Fibroblast of skin of scalp (primary cell): ENCODE measurements at places on chromosomes 16 and 17.

GRCh38 chr17:4540224-4540651 is 14.9 kb downstream of the MYBBP1A start:
- DNase-seq: no peak

DNA sequence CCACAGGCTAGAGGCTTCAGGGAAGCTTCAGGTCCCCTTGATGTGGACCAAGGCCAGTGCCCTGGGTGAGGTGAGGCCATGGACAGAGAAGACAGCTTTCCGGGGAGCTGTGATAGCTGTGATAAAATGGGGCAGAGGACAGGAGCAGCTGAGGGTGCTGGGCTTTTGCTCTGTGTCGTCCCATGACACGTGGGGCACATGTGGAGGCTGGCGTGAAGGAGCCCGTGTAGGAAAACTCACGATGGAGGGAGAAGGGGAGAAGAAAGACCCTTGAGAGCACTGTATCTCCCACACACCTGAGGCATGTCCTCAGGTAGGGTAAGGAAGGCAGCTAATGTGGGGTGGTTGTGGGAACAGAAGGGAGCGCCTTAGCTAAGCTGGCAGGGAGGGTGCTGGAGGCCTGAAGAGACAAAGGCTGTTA is 21.3 kb downstream of the B9D1 start:
- DNase-seq: no peak

DNA sequence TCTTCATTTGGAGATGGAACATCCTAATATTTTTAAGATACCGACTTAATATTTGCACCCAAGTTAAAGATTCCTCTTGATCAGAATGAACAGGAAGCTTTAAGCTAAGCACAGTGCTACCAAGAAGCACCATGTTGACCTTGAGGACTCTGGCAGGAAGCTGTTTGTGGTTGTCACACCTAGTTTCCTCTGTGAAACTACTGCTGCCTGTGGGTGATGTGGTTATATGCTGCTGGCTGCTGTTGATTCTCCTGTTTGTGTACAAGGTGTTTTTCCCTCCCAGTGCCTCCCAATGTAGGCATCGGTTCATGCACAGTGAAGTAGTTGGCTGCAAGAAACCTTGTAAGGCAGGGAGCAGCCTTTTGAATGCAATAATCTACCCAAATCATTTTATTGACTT is 23.4 kb downstream of the RBL2 start:
- DNase-seq: no peak

DNA sequence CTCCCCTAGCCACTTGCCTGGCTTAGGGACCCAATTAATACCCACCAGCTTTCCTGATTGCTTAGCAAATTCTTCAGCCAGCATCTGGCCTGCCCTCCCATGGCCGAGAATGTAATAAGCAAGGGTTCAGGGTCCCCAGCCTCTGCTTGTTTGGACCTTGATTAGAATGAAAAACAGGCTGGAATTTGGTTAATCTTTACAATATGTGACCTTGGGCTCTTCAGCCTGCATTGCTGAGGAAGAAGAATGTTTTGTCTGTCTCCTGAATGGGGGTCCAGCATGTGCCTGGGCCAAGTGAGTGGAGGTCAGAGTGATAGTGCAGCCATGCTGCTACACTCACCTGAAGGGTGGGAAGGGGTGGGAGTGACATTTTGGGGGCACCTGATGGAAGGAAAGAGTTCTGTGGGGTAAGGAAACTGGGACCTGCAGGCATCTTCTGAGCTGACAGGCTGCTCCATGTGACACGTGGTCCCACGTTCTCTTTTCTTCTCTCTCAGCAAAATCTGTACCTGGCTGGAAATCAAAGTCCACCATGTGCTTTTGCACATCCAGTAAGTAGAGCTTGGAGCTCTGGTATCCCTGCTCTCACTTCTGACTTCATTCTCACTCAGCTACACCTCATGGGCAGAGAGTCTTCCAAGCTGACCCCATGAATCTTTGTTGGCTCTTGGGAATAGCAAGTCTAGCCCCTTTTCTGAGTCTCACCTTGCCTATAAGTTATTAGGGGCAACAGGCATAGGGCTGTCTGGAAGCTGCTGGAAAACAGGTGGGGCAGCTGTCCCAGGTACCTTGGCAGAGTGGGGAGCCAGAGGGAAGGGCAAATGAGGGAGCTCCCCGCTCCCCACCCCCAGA is 5.3 kb downstream of the TMEM106A start:
- DNase-seq: no peak

- DNase-seq: no peak
Observed at GRCh38 chr17:149897-150584, 12.7 kb downstream of the SCGB1C2 start.

DNA sequence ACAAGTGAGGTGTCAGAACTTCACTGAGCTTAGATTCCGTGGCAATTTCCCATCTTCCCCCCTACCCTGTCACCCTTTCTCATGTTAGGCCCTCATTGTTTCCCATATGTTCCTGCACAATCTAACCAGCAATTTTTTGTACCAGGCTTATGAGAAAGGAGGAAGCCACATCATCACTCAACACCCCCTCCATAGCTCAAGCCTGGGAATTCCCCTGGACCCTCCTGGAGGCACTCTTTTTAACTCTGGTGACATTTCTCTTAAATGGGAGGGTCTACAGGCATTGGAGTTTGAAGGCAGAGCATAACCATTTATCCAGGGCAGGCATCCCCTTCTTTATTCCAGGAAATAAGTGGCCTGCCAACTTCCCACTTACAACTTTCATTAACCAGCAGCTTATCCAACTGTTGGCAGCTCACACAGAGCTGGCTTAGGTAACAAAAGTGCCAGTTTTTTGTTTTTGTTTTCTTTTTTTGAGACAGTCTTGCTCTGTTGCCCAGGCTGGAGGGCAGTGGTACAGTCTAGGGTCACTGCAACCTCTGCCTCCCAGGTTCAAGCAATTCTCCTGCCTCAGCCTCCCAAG is 10.4 kb upstream of the GLG1 start:
- DNase-seq: no peak

- DNase-seq: no peak
Observed at GRCh38 chr16:58378401-58378800, 13.9 kb upstream of the GINS3 start.

- DNase-seq: no peak
Observed at GRCh38 chr16:2776500-2777139, 460 bp downstream of the ELOB start.

DNA sequence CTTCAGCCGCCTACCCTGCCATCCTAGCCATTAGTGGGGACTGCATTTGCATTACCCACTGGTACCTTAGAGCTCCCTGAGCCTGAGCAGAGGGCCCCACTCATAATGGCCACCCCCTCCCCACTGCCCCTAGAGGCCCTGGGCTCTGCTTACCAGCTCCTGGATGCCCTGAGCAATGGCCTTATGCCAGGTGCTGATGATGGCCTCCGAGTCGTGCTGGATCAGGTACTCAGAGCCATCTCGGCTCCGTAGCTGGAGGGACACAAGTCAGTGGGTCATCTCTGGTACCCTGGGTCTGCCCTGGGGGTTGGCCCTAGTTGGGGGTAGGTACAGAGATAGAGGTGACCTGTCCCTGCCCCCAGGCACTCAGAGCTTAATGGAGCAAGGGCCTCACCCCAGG is 34.9 kb downstream of the ARHGAP27 start:
- no peak for DNase-seq

DNA sequence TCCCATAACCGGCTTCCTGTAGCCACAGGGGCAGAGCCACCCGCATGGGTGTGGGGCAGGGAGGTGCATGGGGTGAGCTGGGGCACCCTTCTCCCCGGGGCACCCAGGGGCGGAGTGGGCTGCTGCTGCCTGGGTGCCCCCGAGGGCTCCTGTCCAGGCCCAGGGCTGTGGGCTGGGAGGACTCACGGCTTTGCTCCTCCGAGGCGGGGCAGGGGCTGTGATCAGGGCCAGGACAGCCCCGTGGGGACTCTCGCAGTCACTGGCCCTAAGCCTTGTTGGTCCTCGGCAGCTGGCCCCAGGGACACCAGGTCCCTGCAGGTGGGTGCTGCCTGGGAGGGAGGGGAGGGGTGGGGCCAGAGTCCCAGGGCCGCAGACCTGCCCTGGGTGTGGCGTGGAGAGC is 19.7 kb downstream of the CACNA1H start:
- no peak for DNase-seq

DNA sequence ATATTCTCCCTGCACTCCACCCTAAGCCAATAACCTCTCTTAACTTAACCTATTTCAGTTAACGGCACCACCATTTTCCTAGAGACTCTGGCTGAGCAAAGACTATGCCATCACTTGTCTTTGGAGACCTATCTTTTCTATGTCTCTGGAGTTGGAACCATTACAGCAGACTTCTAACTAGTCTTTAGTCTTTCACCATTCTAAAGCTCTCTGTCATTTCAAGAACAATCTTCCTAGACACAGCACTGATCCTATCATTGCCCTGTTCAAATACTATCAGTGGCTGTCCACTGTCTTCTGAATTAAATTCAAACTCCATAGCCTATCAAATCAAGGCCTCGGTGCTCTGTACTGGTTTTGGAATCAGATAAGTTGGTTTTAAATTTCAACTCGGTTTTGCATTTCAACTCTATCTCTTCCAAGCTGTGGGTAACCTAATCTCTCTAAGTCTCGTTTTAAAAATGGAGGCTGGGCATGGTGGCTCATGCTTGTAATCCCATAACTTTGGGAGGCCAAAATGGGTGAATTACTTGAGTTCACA is 31.9 kb downstream of the RNF43 start:
- no peak for DNase-seq

DNA sequence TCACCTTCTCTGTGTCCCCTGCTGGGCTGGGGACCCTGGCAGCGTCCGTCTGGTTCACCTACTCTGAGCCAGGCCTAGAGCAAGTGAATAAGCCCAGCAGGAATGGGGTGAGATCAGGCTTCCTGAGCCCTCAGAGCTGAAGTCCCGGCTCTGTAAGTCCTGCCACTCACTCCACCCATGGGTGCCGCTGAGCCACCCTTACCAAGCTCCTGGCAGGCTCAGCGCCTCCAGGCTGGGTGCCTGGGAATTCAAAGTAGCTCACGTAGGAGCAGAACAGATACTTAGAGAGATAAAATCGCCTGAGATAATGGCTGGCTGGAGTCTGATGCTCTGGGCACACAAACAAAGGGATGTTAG is 9.8 kb upstream of the LASP1NB start:
- DNase-seq: no peak

GRCh38 chr17:49397586-49397985 is 17.1 kb downstream of the PHB1 start:
- no peak for DNase-seq

DNA sequence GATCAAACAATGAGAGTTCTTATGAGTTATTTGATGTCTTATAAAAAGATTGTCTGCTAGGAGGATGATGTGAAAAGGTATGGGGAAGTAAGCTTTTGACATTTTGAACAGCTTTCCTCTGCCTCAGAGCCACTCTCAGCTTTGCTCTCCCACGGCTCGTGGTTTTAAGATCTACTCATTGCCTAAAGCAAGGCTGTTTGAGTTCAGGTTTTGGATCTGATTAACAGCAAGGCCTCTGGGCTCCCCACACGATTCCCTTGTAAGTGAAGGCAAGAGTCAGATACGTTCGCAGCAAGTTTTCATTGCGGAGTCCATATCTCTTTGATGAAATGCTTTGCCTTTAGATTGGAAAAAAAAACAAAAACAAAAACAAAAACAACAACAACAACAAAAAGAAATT is 515.0 kb upstream of the SALL1 start:
- DNase-seq: no peak

GRCh38 chr16:67481561-67482232 is 740 bp upstream of the ATP6V0D1 start:
- DNase-seq: no peak

DNA sequence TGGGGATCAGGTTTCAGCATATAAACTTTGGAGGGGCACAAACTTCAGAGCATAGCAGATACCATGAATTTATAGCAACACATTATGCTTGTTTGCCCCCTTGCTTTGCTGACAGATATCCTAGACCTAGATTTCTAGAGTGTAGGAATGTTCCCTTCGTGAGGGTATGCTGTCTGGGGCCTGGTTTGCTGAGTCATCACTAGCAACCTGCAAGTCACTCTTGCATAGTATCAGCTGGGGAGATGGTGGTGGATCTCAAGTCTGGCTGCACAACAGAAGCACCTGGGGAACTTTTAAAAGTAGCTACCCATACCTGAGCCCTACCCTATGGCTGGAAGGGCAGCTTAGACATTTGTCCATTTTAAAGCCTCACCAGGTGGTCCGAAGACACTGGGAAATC is 22.3 kb upstream of the HSBP1 start:
- DNase-seq: no peak

DNA sequence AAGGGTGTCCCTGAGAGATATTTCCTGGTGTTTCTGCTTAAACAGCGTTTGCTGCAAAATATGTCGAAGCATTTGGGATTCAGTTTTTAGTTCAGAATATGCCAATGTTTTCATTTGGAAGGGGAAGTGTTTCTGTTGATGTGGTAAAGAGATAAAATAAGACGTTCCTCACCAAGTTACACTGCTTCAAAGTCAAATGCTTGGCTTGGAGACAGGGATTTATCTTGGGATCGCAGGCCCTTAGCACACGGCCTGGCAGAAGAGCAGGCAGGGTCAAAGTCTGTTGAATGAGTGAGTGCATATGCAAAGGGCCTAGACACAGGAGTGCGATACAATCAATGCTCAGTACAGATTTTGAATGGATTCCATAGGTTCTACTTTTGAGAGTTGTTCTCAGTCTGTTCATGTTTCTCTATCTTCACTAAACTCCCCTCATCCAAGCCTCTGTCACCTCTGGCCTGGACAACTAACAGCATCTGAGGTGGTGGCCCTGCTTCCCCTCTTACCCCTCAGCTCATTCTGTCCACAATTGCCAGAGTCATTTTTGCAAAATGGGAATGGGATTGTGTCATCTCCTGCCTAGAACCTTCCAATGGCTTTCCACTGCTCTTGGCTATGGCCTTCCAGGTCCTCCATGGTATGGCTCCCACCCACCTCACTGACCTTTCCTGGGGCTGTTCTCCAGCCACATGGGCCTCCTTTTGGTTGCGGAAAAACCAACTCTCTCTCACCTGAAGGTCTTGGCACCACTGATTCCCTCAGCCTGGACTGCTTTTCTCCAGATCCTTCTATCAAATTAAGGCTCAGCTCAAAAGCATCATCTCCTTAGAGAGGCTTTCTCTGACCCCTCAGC is 3.2 kb downstream of the DEXI start:
- no peak for DNase-seq

DNA sequence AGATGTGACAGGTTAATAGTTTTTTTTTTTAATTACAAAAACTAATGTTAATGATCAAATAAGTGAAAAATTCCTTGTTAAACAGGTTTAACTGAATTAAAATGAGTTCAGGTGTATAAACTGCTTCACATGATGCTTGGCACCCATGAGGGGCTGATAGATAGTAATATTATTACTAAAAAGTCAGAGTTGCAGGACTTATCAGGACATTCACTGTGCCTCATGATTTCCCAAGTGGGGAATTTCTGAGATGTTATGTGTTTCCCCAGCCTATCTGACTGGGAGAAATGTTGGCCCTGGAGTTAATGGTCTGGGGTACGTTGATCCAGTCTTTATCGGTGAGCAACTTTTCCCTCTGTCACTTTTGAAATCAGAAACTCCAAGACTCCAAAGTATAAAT is 102.1 kb downstream of the PLCG2 start:
- DNase-seq: no peak
